ENCODE measurements at places on chromosomes 2 and 18.

DNA sequence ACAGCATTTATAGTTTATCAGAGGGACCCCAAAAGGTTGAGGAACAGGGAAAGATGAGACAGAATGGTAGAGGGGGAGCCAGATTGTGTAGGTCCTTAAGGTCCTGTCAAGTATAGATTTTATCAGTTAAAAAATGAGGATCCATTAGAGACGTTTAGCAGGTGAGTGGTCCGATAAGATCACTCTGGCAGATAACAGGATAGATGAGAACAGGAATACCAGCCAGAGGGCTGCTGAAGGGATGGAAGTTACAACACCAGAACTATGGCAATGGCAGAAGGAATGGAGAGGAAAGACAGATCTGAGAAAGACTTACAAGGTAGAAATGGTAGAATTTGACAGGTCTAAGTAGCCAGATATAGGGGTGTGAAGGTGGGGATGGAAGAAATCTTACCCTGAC is 141.7 kb downstream of the CDH20 start:
- DNase-seq, result no peak

GRCh38 chr2:201597397-201597796 is 45.9 kb downstream of the TMEM237 start:
- DNase-seq, result no peak

DNA sequence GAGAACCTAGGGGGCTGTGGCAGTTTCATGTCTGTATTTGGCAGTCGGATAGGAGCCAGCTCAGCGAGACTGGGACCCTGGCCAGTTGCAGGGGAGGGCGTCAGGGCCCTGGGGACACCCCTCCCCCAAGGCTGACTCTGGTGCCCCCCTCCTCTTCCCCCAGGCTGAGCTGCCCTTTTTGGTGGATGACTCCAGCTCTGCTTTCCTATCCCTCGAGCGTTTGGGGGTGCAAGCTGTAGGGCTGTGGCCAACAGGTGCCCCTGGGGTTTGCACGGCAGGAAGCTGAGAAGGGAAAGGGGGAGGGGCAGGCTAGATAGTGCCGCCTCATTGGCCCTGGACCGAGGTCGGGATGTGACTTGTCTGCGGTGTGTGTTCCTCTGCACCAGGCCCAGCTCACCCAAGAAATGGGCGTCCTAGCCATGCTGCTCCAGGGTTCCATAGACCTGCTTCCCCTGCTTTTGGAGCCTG is 26.4 kb downstream of the SPEG start:
- no peak for DNase-seq

DNA sequence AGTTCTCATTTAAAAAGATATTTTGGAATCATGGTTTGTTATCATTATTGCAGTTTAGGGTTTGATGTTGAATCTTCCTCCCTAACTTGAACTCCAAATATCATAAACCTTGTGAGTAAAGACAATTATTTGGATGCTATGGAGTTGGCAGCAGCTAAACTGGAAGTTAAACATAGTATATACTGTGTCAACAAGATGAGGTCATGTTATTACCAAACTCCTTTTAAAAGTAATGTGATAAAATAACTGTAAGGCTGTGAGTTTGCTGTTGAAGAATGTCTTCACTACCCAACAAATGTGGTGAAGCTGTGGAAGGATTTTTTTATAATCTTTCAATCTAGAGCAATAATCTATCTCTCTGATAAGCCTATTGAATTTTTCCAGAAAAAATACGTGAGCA is 16.0 kb downstream of the DNAH6 start:
- DNase-seq, result no peak

DNA sequence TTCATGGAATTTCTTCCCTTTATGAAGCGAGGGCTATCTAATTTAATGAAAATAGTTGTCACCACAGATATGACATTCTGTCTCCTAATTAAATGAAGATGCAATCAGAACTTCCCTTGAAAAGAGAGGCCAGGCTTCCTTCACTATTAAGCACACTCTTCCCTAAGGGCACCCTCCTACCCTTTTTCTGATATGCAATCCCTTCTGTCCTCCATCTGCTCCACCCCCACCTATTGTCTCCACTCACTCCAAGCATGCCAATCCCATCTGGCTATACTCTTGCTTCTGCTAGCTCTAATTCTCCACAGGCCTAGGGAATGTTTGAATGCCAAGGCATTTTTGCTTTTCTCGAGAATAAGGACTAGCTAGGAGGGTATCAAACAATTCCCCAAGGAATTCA is 818.4 kb upstream of the FSHR start:
- DNase-seq, result peak; percentile 27

GRCh38 chr2:206647985-206648384 is 5.7 kb downstream of the FAM237A start:
- no peak for DNase-seq

DNA sequence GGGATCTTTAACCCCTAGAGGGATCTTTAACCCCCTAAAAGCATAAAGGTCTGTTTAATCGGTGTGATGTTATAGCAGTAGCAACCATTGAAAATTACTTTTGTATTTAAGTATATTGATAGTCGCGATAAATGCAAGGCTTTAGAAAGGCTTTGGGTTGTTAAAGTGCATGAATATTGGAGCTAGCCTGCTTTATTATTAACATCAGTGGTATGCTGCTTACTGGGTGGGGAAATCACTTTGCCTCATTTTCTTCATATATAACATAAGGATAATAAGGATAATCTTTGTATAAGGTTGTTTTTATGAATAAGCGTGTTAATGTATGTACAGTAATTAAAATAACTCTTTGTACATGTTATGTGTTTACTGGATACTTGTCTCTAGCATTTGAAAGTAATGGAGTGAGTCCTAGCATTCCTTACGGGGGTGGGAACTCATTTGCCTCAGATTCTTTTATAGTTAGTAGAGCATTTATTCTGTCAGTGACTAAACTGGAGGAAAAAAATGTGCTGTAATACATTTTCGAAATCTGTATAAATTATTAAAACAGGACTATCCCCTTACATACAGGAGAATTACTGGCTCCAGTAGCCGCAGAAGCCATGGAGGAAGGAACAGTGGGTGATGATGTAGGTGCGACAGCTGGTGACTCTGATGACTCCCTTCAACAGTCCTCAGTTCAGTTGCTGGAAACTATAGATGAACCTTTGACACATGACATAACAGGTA is 122.2 kb downstream of the BIRC6 start:
- no peak for DNase-seq

DNA sequence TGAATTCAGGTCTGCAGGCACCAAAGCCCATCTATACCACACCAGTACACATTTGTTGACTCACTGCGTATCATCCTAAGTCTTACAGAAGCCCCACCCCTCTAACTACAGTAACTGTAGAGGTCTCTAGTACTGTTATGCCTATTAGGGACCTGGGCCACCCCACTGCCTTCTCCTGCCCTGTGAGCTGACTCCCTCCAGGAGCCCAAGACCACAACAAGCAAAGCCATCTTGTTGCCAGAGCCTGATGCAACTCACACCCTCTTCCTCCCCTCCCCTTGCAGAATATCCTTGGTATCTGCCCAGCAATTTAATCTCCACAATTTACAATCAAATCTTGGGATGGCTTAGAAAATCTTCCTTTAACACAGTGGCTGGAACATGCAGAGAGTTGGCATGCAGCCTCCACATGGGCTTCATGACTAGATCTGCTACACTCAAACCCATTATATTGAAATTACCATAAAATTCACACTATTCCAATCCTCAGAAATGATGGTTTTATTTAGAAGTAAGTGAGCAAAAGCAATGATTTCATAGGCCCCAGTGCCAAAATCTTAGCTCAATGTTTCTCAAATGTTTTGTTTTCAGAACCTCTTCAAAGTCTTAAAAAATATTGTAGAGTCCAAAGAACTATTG is 17.7 kb upstream of the CYP1B1 start:
- DNase-seq, result no peak

GRCh38 chr2:43748333-43748732 is 25.5 kb upstream of the DYNC2LI1 start:
- no peak for DNase-seq

DNA sequence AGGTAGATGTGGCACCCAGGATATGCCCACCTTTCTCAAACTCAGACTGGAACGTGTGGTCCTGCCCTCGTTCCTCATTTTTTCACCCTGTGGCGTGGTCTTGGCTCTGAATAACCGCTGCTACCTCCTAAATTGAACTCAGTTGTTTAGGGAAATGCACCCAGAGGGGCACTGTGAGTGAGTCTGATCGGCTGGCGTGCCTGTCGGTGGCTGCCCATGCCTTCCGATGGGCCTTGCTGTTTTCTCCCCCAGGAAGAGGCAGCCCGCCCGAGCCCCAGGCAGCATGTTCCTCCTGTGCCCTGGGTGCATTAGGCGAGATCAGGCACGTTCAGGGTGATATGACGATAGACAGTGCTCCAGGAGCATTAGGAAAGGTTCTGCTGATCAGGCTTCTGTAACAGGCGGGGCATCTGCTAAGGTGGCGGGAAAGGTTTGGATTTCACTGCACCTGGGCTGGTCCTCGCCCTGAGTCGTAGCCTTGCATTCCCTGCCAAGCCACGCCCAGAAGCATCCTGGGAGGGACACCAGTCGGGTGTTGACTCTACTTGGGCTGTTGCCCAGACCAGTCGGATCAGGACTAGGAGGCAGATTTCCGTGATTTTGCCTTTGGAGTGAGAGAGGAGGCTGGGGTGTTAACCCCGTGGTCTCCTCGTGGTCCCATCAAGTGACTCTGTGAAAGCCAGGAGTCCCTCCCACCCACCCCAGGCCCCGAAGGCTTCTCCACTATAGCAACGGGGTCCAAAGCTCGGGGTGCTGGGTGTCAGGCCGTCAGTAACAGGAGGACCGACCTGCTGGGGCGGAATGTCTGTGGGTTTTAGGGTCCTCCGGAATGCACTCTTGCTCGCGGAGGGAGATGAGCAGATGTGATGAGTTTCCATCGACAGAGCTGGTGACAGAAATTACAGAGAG is 75.1 kb downstream of the SH3BP4 start:
- DNase-seq, result peak; percentile 82

GRCh38 chr2:29528891-29529520 is 392.4 kb downstream of the ALK start:
- no peak for DNase-seq

DNA sequence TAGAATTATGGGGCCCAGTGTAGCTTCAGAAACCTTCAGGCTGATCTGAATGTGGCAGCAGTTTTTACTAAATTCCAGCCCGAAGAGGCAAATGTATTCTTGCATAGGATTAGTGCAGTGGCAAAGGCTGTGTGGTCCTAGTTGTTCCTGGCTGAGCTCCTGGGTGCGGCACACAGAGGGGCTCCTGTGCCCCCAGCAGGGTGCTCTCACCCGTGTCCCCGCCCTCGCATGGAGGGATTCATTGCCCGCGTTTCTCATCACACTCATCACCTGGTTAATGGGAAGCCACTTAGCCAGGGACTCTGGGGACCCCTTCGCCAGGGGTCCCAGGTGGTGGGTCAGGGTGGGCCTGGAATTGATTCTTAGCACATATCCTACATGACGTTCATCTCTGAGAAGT is 3.9 kb downstream of the KCNG2 start:
- no peak for DNase-seq

GRCh38 chr2:238235856-238236255 is 4.0 kb downstream of the HES6 start:
- DNase-seq, result no peak

- no peak for DNase-seq
Observed at GRCh38 chr2:180540761-180541160, 439.6 kb upstream of the UBE2E3 start.

- no peak for DNase-seq
Observed at GRCh38 chr18:79641722-79642497, 37.7 kb upstream of the CTDP1 start.

DNA sequence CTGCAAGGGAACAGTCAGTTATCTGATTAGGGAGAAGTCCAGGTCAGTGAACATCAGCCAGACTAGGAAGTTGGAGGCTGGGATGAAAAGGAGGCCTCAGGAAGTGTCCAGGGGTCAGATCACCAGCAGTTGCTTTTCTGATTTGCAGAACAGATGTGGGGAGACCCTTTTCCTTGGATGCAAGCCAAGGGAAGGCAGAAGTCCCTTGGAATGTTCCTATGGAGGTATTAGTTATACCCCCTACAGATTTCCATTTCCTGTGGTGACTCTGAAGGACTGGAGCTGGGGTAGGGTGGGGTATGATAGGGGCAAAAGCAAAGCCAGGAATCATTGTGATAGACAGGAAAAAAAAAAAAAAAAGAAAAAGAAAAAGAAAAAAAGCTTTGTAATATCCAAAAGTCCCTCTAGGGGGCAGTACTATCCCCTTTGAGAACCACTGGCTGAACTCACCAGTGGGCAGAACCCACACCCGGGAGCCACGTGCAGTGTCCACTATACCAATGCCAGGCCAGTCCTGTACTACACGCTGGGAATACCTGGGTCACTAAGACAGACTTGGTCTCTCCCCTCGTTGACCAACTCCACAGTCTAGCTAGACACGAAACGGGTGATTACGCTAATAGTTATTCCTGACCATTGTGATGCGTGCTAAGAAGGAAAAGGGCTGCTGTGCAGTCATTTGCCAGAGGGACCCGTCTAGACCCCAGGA is 7.4 kb downstream of the DYSF start:
- no peak for DNase-seq

DNA sequence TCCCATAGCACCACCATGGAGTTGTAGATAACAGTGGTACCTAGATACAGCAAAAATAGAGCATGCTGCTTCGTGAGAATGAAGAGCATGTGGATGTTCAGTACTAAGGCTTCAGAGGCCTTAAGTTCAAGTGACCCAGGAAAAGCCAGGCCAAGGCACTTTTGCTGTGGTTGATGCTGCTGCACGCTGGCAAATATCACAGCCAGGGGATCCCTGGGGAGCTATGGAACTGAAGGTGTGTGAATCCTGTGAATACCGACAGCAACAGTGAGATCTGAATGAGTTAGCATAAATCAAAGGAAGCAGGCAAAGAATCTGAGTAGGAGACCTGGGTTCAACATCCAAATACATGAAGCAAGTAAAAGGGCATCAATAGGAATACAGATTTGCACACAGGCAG is 158.6 kb upstream of the THUMPD2 start:
- no peak for DNase-seq

DNA sequence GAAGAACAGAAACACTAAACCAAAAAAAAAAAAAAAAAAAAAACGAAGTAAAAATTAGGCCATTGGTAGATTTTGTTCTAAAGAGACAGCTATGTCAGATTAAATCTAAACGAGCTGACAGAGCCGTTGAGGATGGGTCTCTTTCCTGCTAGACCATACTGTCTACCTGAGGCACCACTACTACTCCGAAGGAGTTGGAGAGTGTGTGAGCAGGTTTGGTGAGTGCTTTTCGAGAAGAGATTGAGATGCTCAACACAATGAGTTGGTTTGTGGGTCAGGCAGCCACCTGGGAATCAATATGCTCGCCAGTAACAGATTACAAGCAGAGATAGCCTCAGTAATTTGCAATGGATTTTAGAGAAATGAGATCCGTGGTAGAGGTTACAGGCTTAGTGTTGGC is 281.5 kb upstream of the EPAS1 start:
- no peak for DNase-seq

- DNase-seq, result no peak
Observed at GRCh38 chr2:63372549-63372948, 215.7 kb downstream of the WDPCP start.

GRCh38 chr18:51824746-51825145 is 515.3 kb upstream of the DCC start:
- DNase-seq, result no peak

GRCh38 chr18:36620788-36621187 is 208.0 kb downstream of the TPGS2 start:
- no peak for DNase-seq

GRCh38 chr18:14767474-14767873 is 19.5 kb downstream of the ANKRD30B start:
- DNase-seq, result no peak

All from NCI-H748 treated with DMSO at 0.1 percent for 48 hours (cell line).